ENCODE measurements at places on chromosomes 5 and 9. TPM values are rescaled to one million over a fixed set of nuclear protein-coding genes. Genes with fewer than 3 reads are reported as not detected.
A peak's percentile ranks its signal among the peaks of the same experiment; 100 is the strongest.

GRCh38 chr9:136489731-136490130 is 6.9 kb upstream of the SEC16A start:
- peaks cover 5% of the 10 kb centered on the region for H3K4me1 ChIP-seq
- H3K27ac ChIP-seq: no peak overlapping the region
- H3K36me3 ChIP-seq: no peaks in the 10 kb centered on the region
- no peak overlapping the region for H3K4me3 ChIP-seq
- no peak for DNase-seq

DNA sequence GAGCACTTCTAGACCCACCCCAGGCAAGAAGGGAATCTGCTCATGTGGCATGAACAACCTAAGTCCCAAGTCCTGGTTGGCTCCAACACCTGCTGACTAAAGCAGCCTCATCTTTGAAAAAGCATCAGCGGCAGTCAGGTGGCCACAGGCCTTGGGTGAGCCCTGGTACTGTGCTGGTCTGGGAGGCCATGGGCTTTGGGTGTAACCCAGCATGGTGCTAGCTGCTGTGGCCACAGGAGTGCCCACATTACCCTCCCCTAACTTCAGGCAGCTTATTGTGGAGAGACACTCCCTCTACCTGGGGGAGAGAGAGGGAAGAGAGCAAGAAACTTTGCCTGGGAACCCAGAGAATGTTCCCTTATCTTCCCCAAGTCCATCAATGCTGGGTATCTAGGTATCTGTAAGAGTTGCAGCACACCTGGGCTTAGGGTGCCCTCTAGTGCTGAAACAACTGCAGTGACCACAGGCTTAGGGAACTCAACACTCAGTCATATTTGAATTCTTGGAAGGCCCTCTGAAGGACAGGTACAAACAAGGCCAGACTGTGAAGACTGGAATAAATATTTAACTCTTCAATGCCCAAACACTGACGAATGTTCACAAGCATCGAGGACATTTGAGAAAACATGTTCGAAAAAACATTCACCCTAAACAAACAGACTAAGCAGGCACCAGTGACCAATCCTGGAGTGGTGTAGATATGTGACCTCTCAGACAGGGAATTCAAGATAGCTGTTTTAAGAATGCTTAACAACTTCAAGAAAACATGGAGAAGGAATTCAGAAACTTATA is 69.9 kb upstream of the OR2K2 start:
- peaks cover 61% of the 10 kb centered on the region for H3K36me3 ChIP-seq
- peaks cover 7% of the 10 kb centered on the region for H3K4me1 ChIP-seq
- no peak overlapping the region for H3K27ac ChIP-seq
- no peak for DNase-seq
- H3K4me3 ChIP-seq: no peak overlapping the region
- H3K27me3 ChIP-seq: no peaks in the 10 kb centered on the region

GRCh38 chr5:149450199-149450598 is 71.1 kb upstream of the IL17B start:
- DNase-seq: no peak
- H3K36me3 ChIP-seq: no peaks in the 10 kb centered on the region
- H3K27me3 ChIP-seq: no peaks in the 10 kb centered on the region

DNA sequence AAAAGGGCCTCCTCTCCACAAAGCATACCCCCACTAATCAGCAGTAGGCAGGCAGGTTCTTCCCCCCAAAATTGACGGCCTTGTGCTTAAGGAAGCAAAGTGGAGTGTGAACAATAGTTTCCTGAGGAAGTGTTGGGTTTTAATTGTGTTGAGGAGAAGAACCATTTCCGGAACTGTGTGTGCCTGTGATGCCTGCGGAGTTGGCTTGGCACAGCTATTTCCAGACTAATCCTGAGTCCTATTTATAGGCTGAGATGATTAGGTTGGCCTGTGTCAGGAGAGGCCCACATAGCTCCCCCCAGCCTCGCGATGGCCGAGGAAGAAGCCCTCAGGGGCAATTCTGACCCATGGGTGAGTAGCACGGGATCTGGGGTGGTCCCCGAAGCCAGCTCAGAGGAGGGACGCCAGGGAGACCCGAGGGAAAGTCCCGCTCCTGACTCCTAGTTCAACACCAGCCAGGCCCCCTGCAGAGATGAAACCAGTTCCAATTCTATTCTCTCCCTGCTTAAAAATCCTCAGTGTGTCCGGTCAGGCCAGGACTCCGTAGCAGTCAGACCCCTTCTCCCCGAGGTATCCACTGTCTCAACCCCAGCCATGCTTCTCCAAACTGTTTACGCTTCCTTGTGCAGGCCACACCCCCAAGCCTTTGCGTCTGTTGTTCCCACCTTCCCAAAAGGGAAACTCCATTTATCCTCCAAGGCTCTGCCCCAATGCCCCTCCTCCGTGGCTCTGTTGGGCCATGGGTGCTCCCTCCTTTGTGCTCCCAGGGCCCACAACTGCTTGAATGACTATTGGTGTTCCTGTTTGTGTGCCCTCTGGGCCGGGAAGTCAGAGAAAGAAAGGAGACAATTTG is 18.1 kb downstream of the GSN start:
- DNase-seq: no peak
- no peak overlapping the region for H3K4me3 ChIP-seq
- peak overlapping the region; percentile 27 for H3K27ac ChIP-seq
- H3K4me1 ChIP-seq: peaks cover 4% of the 10 kb centered on the region
- no peaks in the 10 kb centered on the region for H3K27me3 ChIP-seq

The LURAP1L gene
- total RNA-seq: not detected

The PDCD1LG2 gene
- 0.55 TPM for total RNA-seq

The SYNPO gene
- 1.0 TPM for total RNA-seq

Measured in natural killer cell treated with Interleukin-12 subunit alpha and Interleukin-12 subunit beta and Interleukin-15 and Interleukin-18, amount 100 ng/mL, for 72 hours (primary cell).